ENCODE measurements at places on chromosomes 16 and 17.

DNA sequence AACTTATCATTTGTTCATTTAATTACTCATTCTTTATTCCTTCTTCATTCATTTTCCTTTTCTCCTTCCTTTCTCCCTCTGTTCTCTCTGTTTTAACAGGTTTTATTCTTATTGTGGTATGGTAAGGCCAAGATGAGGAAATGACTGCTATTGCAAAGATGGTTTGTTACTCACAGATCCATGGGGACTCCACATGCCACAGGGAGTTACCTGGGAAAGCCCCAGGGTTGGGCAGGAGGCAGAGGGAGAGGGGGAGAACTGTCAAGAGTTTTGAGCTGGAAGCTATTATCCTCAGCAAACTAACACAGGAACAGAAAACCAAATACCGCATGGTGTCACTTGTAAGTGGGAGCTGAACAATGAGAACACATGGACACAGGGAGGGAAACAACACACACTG lies 453.3 kb downstream of the WWOX start:
- no peak for DNase-seq

DNA sequence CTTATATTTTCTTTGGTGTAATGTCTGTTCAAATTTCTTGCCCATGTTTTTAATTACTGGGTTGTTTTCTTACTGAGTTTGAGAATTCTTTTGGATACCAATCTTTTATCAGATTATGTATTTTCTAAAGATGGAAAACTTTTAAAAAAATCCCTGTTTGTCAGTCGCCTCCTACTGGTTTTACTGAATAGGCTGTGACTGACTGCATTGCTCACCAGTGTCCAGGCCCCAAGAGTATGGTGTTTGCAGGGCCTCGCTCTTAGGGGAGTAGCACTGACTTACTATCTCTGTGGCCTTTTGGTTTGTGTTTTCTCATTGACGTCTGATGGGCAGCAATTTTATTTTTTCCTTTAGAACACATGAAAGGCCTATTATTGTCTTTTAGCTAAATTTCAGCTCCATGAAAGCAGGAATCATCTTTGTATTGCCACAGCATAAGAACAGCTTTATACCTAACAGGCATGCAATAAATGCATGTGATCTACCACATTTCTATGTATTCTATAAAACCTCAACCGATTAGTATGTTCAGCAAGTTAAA lies 188.4 kb downstream of the AATF start:
- no peak for DNase-seq

GRCh38 chr16:5428932-5429331 lies 331.3 kb upstream of the EEF2KMT start:
- DNase-seq = no peak

- DNase-seq = no peak
Measured at GRCh38 chr17:27905447-27906225, 12.5 kb upstream of the LYRM9 start.

- DNase-seq = no peak
Measured at GRCh38 chr17:45050481-45051059, 862 bp downstream of the DCAKD start.

DNA sequence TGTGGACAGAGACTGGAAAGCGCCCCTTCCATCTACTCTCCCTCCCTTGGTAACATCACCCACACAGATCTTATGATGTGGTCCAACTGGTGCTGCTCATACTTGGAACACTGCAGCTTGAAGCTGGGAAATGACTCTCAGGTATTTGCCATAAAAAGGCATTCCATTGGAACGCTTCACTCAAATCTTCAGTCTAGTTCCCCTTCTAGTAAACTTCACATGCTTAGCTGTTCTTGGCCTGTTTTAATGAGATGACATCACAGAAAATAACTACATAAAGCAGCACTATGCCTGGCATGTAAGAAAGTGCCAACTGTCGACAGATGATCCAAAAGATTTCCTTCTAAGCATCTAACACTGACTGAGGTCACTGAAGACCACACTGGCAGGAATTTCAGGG lies 9.3 kb downstream of the ZNF263 start:
- DNase-seq = no peak

Measured in HFF-Myc (cell line).